ENCODE measurements at places on chromosomes 3 and 15.

DNA sequence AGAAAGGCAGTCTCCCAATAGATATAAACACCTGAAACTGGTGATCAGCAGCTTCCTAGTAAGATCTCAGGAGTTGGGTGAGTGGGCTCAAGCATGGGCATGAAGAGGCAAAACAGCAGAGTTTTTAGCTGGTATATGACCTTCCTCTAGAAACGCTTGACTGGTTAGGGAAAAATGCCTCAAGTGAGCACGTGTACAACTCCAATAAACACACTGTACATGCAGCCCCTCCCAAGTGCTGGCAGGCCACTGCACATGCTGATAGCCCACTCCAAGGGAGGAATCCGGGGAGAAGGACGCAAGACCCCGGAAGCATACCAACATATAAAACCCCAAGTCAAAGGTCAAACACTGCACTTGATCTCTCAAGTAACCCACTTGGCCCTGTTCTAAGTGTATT, 143.0 kb downstream of the FMN1 start:
- DNase-seq: no peak

DNA sequence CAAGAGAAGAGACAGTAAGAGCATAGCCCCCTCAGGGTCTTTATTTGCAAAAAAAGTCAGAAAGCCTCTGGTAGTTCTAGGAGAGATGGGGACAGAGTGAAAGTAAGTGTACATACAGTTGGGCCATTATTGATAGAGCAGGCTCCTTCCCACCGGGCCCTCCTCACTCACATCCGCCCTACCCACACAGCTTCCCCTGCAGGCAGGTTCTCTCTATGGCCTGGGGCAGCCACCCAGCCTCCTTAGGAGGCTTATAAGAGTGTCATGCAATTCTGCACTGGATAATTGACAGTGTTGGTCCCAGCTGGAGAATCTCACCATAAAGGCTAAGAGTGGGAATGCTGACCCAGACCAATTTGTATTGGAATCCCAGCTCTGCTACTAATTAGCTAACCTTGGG, 49.5 kb downstream of the SLC30A4 start:
- DNase-seq: no peak

- DNase-seq: no peak
Observed at GRCh38 chr3:52890735-52891134, 6.6 kb downstream of the STIMATE start.

- DNase-seq: peak; percentile 13
Observed at GRCh38 chr15:51494411-51495314, 127.9 kb downstream of the DMXL2 start.

DNA sequence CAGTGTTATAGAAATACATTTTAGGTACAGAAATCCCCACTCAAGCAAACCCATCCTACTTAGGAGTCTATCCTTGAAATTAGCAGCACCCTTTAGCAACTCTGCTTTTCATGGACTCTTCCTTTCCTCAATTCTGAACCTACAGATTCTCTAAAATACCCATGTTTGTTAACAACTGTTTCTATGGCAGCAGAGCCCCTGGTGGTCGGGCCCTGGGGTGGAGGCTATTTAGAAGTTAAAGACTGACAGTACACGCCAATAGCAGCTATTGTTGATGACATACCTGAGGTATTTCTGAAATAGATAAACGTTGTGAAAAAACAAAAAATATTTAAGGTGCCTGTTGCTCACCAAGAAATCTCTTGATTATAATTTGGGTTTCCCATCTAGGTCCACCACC, 23.4 kb upstream of the NRG4 start:
- DNase-seq: no peak

DNA sequence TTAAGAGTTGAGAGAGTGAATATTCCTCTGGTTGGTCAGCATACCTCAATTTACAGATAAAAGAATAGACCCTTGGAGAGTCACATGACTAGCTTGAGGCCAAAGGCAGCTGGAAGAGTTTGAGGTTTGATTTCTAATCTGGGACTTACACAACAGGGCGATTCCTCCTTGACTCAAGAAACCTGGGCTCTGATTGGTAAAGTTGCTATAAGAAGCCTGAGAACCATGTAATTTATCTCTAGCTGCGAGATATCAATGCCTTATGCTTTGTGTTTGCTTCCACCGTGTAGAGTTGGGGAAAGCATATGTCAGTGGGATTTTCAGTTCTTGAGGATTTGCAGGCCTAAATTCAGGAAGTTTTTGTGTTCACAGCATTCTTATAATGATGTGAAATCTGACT, 206.0 kb downstream of the KLHL25 start:
- DNase-seq: no peak

DNA sequence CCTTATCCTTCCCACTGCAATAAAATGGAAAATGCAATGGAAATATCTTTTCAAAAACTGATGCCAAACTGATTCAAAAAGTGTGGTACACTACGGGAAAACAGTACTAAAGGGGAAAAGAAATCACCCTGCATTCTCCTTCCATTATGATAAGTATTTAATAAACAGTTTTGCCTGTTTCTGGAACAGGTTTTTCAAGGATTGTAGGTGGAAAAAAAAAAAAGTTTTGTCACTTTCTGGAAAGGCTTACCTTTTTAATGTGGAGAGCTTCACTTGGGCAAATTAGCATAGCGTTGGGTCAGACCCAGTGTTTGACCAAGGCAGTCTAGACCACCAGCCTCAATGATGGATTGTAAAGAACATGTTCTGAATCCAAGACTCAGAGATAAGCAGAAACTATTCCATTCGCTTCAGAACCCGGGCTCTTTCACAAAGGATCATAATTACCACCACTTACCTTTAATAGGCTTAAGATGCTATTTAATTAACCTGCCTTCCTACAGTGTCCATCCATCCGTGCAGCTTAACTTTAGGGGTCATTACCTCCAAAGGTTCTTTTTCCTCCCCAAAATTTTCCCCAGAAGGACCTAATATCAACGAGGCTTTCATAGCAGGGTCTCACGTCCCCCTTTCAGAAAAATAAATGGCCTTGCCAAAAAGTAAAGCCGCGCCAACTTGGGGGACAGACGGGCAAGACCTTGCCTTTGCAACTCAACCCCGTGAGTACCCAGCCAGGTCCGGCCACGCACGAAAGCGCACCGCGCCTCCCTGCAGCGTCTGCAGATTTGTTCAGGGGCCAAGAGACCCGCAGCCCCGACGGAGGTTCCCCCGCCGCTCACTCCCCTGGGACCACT, 1.0 kb downstream of the DCBLD2 start:
- peak; percentile 67 for DNase-seq

DNA sequence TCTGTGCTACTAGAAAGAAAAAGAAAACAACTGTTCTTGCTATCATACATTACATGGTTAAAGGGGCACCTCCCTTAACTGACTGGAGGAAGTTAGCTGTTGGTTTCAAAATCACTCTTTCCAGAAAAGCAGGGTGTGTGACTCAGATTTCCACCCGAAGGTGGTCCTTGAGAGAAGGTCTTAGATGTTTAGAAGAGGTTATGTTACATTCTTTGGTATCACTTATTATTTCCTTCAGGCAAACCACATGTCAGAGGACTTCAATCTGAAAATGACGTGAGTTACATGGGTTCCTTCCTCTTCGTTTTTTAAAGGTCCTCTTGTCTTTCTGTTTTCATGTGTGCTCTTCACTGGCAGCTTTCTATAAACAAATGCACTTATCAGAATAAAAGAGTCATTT, 307.9 kb upstream of the CBLB start:
- no peak for DNase-seq

GRCh38 chr3:149480326-149481017, 6.0 kb downstream of the TM4SF4 start:
- peak; percentile 89 for DNase-seq

DNA sequence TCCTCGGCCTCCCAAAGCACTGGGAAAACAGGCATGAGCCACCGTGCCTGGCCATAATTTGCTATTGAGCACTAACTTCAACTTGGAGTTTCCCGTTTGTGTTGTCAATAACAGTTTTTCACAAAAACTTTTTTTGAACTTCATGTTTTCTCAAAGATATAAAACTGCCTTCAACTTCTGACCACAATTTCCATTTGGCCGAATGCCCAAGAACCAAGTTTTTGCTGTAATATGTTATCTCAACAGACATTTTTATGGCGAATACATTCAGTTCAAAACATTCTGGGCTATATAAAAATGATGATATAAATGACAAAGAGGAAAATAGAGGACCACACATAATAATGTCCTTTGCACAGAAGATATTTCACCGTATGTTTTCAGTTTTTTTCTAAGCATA, 56.4 kb downstream of the NEDD4 start:
- DNase-seq: peak; percentile 25

- DNase-seq: peak; percentile 39
Observed at GRCh38 chr3:173411375-173411973, 13.9 kb downstream of the NLGN1 start.

DNA sequence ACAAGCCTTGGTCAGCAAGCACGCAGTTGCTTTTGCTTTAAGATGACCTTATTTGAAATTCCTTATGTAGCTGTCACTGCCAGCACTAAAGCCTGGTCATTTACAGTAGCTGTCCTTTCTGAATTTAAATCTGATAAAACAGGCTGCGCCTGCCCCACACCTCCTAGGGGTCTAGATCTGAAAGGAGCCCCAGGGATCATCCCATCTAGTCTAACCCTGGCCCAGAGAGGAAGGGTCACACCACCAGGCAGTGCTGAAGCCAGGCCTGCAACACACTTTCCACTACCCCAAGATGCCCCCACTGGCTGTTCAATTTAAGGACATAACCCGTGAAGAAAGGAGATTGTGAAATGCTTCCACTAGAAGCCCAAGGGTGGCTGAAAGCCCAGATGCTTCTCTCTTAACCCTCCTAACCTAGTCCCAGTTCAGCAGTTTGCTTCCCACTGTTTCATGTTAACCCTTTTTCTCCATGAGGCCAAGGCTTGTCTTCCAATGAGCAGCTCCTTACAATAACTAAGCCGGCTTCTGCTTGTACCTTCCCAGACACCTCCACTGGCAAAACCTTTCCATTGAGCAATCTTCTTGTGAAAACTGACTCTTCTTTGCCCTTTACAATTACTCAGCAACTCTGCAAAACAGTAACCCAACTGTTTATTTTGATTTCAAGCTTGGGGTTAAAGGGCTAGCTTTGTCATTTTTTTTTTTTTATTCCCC, 198.9 kb upstream of the LPP start:
- no peak for DNase-seq

- DNase-seq: peak; percentile 14
Observed at GRCh38 chr3:147816752-147817151, 407.6 kb downstream of the ZIC1 start.

- DNase-seq: no peak
Observed at GRCh38 chr15:87940768-87941167, 315.8 kb downstream of the NTRK3 start.

DNA sequence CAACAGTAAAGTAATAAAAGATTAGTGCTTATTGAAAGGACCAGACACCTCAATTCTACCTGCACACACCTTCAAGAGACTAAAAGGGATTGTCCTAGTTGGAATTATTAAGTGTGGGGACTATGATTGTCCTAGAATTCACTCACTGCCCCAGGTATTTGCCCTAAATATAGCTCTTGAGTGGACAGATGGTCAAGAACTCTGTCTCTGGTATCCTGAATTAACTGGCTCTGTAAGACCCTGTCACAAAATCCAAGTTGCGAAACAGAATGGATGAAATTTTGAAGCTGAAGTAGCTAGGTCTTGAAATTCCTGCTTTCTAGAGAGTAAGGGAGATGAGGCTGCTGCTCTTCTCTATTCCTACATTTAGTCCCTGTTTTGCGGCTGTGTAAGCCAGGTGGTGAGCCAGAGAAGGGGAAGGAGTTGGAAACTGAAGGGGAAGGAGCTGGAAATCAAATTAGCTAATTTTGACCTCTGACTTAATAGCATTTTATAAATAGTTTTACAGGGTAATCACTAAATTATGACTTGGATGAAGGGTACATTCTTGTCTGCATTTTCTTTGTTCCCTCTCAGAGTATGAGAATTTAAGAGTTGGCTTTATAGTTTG, 34.5 kb downstream of the KBTBD12 start:
- DNase-seq: no peak

DNA sequence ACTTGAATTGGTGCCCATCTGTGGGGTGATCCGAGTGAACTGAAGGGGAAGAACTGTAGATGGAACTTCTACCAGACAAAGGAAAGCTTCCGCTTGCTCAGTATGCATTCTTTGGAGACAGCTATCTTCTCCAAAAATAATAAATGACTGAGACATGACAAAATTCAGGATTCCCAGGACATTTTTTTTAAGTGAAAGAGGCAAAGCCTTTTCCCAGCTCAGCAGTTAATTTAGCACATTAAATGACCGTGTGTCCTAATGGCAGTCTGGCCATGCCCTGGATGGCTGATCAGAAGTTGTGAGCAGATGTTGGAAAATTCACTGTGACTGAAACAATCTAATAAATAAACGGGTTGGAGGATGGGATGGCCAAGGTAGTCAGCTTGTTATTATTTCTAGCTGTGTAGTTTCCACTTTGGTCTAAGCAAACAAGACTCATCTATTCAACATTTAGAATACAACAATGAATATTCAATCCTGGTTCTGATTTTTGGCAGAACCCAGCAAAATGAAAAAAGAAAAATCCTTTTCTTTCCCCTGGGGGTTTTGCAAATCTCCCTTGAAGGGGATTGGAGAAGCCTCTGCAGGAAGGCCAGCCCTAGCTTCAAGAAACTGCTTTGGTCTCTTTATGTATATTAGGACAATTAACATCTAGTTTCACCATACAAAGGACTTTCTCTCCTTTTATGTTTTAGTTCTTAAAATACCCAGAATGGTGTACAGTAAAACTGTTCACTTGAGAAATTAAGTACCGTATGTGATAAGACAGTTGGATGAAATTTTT, 540.9 kb upstream of the MDFIC2 start:
- DNase-seq: no peak

DNA sequence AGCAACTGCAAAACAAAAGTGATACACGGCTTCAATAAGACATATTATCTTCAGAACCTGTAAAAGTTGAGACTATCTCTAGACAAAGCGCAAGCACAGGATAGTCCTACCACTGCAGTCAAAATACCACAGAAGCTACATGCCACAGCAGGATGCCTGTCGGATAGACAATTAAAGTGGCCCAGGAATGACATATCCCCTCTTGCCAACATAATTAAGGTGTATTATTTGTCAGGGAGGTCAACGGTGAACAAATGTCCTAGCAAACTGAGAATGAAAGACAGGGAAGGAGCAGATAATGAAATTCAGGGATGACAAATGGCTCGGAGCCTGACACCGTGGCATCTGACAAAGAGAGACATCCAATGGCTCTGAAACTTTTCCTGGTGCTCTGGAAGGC, 185.7 kb downstream of the MECOM start:
- no peak for DNase-seq

DNA sequence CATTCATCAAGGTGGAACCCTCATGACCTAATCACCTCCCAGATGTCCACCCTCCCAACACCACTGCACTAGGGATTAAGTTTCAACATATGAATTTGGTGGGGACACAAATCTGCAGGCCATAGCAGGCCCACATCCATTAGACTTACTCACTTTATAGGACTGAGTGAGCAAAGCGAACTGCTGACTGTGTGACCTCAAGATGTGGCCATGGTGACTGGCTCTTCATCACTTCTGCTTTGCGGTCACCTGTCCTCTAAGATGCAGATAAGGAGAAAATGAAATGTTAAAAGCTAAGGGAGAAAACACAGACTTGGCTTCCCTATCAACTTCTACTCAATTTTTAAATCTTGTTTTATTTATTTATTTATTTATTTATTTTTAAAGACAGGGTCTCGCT, 14.5 kb upstream of the DCP1A start:
- DNase-seq: no peak

All from A172 (cell line).